ENCODE measurements at places on chromosomes 5 and 9.
A peak's percentile ranks its signal among the peaks of the same experiment; 100 is the strongest.

- no peak for DNase-seq
Observed at GRCh38 chr9:137303151-137303892, 1.3 kb upstream of the NRARP start.

GRCh38 chr9:102237520-102237919 is 499.1 kb upstream of the GRIN3A start:
- no peak for DNase-seq

GRCh38 chr5:107853696-107854095 is 183.0 kb upstream of the EFNA5 start:
- DNase-seq: no peak

DNA sequence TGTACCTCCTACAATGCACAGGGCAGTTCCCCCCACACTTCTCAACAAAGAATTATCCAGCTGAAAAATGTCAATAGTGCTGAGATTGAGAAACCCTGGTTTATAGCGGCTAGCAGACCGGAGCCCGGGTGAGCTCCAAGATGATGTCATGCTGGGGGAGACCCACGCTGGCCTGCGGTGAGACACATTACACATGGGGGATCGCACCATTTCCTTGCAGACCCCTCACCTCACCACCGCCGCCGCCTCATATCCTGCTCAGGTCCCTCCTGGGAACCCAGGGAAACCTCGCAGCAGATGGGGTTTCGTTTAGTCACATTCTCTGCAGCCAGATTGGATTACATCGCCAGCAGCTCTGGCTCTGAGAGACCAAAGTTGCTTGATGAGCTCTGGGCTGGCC is 14.7 kb upstream of the TNC start:
- no peak for DNase-seq

DNA sequence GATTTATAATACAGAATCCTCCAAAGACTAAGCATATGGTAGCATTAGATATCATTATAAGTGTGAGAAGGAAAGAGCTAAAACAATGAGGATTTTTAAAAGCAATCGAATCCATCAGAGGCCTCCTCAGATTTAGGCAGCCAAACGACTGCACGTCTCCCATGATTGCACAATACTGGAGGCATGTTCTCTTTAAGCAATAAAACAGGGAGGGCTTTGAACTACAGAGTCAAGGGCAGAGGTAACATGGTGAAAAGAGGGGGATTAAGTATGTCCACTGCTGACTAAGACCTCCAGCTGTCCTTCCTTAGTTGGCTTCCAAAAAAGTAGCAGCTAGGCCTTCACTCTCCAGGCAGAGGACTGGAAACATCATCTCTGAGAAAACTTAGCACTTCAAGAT is 298.7 kb upstream of the RGMB start:
- DNase-seq: no peak

DNA sequence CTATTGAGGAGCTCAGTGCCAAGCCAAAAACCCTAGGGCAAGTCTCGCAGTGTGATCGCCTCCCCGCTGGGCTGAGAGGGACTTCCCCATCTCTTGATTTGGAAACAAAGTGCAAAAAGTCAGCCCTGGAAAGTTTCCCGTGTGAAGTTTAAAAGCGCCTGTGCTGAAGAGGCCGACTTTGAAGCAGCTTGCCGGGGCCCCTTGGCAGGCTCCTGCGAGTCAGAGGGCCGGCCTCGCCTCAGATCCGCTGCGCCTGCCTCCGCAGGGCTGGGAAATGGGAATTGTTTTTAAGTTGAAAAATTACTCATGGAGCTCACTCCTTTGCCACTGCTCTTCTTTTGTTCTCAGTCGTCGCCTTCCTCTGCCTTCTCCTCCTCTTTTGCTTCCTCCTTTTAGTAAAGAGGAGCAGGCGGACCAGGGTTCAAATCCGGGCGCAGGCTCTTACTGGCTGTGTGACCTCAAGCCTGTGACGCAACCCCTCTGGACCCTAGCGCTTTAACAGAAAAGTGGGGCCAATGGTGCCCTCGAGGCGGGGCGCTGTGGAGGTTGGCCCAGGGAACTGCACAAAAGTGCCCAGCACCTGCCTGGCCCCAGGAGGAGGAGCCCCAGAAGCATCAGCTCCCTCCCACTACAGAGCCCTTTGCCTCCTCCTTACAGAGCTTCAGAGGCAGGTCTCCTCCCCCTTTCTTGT is 14.7 kb upstream of the LHX2 start:
- no peak for DNase-seq

DNA sequence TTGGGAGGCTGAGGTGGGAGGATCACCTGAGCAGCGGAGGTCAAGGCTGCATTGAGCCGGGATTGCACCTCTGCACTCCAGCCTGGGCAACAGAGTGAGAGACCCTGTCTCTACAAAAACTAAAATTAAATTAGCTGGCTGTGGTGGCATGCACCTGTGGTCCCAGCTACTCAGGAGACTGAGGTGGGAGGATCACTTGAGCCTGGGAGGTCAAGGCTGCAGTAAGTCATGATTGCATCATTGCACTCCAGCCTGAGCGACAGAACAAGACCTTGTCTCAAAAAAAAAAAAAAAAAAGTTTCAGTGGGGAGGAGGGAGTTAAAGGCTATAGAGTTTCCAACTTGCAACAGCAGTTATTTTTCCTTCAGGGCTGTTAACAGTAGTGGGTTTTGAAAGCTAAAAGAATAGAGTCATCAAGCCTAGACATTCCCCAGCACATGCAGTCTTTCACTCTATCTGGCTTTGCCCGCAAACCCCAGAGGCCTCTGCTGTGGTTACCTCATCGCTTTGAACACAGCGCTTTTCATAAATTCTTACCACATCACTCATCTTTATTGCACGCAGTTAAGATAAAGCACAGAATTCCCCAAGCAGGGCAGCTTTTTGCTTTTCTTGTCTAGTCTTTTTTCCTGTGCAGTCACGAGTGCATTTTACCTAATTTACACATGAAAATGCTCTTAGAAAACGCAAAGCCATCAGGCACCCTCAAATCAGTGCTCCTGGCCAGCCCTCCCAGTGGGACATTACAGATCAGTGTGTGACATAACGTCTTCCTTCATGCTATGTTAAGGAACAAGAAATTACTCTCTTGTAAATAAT is 8.7 kb upstream of the SLC2A8 start:
- no peak for DNase-seq

DNA sequence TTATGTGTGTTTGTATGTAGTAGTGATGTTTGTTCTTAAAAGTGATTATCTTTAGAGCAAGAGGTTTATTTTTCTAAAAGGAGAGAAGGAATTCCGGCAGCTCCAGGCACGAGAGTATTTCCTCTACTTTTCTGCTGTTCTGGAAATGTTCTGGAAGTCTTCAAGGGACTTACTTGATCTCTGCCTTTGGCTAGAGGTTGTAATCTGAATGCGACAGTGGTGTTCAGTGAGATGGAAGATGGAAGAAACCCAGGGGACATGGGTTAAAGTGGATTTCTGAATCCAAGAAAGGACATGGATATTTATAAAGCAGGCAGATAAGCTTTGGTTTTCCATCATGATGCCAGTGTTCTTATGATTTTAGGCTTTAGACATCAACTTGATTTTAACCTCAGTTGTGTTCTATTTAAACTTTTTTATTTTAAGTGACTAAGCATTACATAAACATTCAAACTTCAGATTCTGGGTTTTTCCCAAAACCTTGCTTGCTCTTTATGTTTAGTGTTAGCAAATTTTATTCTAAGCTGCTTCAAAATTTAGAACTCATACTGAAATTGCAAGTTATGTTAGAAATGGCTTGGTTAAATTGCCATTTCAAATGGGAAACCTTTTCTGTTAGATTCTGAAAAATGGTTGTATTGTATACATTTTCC is 3.6 kb downstream of the GPR21 start:
- DNase-seq: no peak

GRCh38 chr5:159567461-159567860 is 237.2 kb upstream of the IL12B start:
- DNase-seq: no peak

GRCh38 chr5:14062178-14062577 is 81.0 kb upstream of the TRIO start:
- DNase-seq: no peak

GRCh38 chr5:101897914-101898313 is 398.2 kb downstream of the SLCO4C1 start:
- no peak for DNase-seq

DNA sequence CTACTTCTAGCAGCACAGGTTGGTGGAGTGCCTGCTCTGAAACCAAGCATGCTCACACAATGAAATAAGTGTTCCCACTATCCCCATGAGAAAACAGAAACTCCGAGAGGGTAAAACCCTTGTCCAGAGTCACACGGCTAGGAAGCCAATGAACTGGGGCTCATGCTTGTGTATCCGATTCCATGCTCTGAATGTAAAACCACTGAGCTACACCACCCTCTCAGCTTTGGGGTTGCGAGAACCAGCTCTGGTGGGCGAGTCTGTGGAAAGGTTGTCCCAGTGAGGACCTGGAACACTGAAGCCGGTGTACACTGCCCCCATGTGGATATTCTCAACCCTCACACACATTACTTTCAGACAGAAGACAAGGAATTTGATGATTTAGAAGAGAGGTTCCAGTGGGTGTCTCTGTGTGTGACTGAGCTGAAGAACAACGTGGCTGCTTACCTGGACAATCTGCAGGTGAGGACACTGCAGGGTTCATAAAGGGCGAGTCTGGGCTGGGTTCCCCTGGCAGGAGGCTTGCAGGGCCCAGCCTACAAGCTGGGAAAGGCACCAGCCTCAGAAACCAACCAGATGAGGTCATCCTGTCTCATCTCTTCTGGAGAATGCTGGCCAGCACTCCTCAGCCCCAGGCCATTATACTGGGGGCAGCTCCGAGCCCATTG is 37.4 kb downstream of the ARHGEF37 start:
- peak; percentile 50 for DNase-seq

- no peak for DNase-seq
Observed at GRCh38 chr5:756171-756570, 28.4 kb downstream of the ZDHHC11B start.

GRCh38 chr9:124019771-124020519 is 8.4 kb downstream of the LHX2 start:
- DNase-seq: no peak

GRCh38 chr5:333945-334344 is 12.4 kb downstream of the AHRR start:
- no peak for DNase-seq

DNA sequence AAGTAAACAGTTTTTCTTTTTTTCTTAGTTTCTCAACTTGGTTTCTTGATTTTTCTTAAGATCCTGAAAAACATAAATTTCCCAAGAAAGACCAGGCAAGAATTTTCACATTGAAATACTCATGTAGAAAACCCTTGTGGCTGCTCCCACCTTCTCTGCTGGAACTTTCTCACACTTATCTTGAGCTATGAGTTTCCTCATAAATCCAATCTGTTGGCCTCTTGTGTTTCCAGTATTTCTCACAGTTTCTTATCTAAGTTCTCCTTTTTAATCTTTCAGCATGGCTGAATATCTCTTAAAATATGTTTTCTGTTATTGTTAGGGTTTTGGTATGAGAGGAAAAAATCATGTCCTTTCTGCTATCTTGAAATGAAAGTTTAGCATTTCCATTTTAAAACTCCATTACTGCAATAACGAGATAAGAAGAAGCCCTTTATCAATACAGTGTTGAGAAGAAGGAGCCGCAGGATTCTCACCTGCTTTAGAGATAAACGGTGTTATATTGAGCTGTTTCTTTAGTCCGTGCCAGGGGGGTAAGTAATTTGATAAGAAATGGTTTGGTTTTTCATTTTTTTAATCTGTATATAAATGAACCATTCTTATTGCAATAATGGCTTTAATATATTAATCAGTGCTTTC is 89.3 kb downstream of the ALDH1A1 start:
- no peak for DNase-seq

GRCh38 chr9:14440062-14440461 is 126.1 kb upstream of the NFIB start:
- no peak for DNase-seq

GRCh38 chr9:33248606-33249005 is 8.6 kb downstream of the SPINK4 start:
- no peak for DNase-seq

DNA sequence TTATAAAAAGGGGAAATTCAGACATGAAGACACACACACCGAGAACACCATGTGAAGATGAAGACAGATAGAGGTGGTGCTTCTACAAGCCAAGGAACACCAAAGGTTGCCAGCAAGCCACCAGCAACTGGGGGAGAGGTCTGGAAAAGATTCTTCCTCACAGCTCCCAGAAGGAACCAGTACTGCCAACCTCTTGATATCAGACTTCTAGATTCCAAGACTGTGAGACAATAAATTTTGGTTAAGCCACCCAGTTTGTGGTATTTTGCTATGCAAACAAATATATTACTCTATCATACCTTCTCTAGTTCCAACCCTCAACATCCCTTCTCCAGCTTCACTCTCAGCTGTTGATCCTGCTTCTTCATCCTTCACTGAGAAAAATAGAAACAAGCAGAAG is 451.1 kb downstream of the EBF1 start:
- no peak for DNase-seq

DNA sequence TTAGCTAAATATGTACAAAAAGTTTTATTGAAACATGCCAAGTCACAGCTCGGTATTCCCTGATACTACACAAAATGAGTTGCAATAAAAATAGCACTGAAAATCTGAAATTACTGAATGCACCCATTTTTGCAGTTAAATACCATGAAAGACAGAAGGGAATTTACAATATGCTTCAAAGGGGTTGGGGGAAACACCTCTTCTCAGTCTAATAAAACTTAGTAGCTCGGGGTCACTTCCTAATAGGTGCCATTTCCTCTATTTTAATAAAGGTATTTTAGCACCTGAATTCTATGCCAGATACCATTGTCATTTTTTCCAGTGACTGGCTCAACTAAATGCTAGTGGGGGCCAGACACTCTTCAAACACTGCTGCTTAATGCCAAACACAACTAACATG is 204.1 kb upstream of the MEF2C start:
- no peak for DNase-seq

- DNase-seq: no peak
Observed at GRCh38 chr9:82273121-82273520, 284.5 kb downstream of the SPATA31D1 start.

GRCh38 chr9:35559792-35560530 is 45.1 kb upstream of the TESK1 start:
- no peak for DNase-seq

DNA sequence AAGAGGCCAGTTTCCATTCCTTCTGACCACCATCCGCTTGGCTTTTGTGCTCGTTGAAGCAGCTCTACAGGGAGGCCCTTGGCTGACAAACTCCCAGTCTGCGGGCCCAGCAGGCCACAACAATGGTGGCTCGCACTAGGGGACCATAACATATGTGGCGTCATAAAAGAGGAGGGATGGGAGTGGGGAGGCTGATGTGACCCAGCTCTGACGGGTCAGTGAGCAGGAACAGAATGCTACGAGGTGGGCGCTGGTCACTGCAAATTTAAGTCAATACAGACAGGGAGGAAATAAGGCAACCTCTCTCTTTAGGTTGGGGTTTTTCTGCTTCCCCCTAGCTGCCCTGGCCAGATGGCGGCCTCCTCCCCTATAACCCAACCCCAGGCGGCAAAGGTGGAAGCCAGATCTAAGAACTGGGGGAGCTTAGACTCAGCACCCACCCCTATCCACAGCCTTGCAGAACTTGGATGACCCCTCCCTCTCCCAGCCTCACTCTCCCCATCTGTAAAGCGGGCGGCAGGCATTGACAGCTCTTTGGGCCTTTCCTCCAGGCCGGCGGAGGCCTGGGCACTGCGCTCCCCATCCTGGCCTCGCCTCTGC is 778 bp downstream of the FRRS1L start:
- no peak for DNase-seq

- DNase-seq: no peak
Observed at GRCh38 chr5:98898743-98899142, 30.1 kb downstream of the CHD1 start.

Measured in putamen (tissue), 1 donor.